ENCODE measurements at places on chromosomes 4 and X. TPM values are rescaled to one million over a fixed set of nuclear protein-coding genes. Genes with fewer than 3 reads are reported as not detected.

The UGT2B7 gene
- not detected for total RNA-seq

The LUZP4 gene
- total RNA-seq, result not detected

The BANK1 gene
- total RNA-seq, result 0.12 TPM

The SHROOM2 gene
- total RNA-seq, result 1.1 TPM

The GDPD2 gene
- total RNA-seq, result not detected

DNA sequence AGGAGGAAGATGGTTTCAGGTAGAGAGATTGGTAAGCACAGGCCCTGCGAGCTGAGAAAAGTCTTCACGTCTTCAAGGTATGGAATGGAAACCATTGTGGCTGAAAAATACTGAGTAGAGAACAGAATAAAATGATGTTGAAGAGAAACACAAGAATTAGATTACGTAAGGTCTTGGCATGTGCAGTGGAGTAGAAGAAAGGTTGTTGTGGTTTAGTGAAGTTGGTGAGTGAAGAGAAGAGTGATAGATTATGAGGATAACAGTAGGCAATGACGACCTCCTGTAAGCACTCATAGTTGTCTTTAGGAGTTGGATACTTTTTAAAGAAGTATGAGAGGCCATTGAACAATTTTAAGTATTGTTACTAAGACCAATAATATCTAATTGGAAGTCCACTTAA is 642.6 kb downstream of the PCDH7 start:
- DNase-seq, result no peak

GRCh38 chr4:182105416-182105815 is 137.8 kb upstream of the TENM3 start:
- DNase-seq, result no peak

DNA sequence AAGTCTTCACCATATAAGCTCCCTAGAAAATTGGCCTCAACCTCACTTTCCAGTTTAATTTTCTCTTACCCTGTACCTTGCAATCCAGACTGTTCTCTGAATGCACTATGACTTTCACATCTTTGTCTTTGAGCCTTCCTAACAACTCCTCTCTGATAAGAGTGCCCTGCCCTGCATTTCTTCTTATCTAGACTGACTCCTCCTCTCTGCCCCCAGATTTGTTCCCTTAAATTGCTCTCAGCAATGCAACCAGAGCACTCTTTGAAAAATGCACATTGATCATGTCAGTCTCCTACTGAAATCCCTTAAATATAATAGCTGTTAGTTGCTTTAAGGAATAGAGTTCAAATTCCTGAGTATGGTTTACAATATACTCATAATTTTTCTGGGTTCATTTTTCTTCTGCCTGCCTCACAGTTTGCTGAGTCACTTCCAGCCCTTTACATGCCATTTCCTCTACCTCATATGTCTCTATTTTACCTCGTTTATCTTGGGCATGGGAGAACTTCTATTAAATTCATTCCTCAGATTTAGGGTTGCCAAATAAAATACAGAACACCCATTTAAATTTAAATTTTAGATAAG is 582.7 kb upstream of the AADAT start:
- no peak for DNase-seq

GRCh38 chr4:184268584-184269160 is 51.0 kb upstream of the ENPP6 start:
- no peak for DNase-seq

DNA sequence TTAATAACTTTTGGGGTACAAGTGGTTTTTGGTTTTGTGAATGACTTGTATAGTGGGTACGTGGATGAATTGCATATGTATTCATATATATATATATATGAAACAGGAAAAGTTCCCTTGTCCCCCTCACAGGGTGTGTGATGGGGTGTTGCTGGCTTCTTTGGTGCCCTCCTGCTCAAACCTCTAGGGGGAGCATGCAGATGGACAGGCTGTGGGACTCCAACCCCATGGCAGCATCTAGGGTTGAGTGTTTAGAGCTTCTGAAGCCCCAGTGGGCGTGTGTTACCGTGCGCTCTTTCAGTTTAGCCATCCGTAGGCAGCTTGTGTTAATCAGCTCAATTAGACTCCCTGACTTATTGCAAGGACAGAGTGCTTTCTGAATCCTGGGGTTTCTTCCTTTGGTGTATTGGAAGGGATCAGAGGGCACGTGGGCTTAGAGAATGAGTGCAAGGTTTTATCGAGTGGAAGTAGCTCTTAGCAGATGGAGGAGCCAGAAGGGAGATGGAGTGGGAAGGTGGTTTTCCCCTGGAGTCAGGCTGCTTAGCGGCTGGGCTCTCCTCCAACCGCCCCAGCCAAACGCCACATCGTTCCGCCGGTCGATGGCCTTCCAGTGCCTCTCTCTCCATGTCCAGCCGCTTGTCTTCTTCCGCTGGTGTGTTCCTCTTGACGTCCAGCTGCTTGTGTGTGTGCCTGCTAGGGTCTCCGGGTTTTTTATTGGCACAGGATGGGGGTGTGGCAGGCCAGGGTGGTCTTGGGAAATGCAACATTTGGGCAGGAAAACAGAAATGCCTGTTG is 674.4 kb upstream of the LCORL start:
- no peak for DNase-seq

DNA sequence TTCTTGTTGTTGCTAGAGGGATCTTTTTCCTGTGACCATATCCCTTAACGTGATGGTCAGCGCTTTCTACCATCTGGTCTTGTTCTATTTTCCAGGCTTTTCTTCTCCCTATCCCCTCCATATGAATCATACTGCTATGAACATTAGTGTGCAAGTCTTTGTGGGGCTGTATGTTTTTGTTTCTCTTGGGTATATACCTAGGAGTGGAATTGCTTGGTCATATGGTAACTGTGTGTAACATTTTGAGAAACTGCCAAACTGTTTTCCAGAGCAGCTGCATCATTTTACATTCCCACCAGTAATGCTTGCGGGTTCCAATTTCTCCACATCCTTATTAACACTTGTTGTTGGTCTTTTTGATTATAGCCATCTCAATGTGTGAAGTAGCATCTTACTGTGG is 121.4 kb downstream of the SPRY1 start:
- DNase-seq, result no peak

- no peak for DNase-seq
These were observed 145.1 kb upstream of the IL1RAPL2 start for GRCh38 chrX:104420907-104421306.

DNA sequence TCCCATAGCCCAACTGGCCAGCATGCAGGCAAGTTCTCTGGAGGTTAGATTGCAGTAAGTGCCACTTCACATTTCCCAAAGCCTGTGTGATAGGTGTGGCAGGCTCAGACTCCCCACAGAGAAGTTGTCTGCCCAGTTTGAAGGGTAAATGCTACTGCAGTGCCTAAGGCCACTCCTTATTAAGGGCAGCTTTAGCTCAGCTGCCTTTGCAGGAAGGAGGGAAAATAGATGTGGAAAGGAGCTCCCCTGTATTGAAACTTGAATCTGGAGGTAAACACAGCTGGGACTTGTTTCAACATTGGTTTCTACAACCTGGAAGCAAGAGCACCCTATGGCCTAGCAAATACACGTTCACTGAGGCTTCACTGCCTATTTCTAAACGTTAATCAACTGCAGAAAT is 22.4 kb downstream of the NEXMIF start:
- no peak for DNase-seq

Data from left ventricle myocardium superior (tissue), 1 donor.